ENCODE measurements at places on chromosomes 3 and 15. TPM values are rescaled to one million over a fixed set of nuclear protein-coding genes. Genes with fewer than 3 reads are reported as not detected.

Gene SEMA5B
- total RNA-seq: not detected

Gene BUB1B
- total RNA-seq: 91.9 TPM

Gene DOCK3
- 3.4 TPM for total RNA-seq

DNA sequence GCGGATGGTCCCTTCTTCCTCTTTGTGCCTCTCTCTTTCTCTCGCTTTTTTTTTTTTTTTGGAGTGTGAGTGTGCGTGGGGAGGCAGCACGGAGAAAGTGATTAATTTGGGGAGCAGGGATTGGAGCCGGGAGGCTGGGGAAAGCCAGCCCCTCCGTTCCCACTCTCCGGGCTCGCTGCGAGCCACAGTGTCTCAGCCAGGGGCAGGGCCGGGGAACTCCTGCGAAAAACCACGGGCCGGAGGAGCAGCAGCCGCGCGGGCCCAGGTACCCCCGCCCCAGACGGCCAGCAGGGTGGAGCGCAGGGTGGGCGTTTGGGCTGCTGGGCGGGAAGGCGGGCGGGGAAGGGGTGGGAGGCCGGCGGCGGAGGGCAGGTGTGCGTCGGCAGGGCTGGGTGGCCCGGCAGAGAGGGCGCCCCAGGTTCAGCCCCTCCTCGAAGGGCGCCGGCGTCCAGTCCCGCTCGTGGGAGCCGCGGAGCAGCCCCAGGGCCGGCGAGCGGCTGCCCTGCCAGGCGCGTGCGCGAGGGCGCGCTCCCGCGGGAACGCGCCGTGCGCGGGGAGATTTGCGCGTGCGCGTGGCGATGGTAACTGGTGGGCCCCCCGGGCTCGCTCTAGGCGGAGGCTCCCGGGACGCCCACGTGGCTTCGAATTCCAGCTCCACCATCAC is 1.4 kb downstream of the CHL1 start:
- DNase-seq: no peak

DNA sequence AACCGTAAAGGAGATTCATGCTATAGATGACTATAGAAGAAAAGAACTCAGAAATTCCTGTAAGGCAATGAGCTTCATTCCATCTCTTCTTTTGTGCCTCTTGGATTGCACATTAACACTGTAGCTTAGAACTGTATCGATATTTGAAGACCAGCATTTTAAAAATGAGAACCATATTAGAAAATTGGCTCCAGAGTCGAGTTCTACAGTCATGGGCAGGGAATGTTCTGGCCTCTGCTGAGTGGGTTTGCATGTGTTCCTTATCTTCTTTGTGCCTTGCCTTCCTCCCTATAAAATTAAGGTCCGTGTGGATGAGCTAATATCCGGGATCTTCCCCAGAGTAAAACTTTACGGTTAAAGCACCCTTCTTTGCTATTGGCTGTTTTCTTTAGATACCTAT is 77.4 kb upstream of the PLCL2 start:
- no peak for DNase-seq

- DNase-seq: no peak
Observed at GRCh38 chr3:193851941-193852674, 259.1 kb downstream of the OPA1 start.
